Stimulated activated CD8-positive, alpha-beta memory T cell treated with anti-CD3 and anti-CD28 coated beads, Interleukin-4, amount 100 ng/mL, for 48 hours (primary cell): ENCODE measurements at places on chromosomes 13 and 19.

DNA sequence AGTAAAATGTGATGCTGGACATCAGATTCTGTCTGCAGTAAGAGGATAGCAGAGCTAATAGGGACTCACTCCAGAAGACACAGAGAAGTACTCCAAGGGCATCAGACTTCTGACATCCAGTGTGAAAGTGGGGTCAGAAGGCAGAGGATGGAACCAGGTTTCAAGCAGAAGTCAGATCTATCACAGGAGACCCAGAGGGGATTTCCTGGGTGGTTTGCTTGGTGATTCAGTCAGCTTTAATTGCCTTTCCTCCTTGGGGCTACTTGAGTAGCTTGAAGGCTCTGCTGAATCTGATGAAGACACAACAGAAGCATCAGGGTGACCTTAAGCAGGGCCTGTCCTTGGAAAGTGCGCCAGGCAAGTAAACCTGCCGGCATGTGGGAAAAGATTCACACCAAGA, 300.6 kb downstream of the COG6 start:
- DNase-seq: peak; percentile 40

DNA sequence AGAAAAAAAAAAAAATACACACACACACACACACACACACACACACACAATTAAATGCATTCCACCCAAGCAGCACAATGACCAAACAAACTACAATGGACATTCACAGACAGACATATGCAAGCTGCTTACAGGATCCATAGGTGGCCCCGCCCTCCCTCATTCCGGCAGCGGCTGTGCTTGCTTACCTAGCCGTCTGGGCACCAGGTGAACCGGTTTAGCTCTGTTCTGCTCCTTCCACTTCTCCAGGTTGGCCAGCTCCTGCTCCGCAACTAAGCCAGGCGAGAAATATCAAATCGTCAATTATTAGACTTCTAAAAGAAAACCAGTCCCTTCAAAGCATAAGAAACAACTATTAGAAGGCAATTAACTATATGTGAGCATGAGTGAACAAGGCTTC, 23.1 kb downstream of the EPSTI1 start:
- DNase-seq: no peak

- DNase-seq: peak; percentile 49
Observed at GRCh38 chr19:11096210-11096841, 7.1 kb downstream of the LDLR start.

DNA sequence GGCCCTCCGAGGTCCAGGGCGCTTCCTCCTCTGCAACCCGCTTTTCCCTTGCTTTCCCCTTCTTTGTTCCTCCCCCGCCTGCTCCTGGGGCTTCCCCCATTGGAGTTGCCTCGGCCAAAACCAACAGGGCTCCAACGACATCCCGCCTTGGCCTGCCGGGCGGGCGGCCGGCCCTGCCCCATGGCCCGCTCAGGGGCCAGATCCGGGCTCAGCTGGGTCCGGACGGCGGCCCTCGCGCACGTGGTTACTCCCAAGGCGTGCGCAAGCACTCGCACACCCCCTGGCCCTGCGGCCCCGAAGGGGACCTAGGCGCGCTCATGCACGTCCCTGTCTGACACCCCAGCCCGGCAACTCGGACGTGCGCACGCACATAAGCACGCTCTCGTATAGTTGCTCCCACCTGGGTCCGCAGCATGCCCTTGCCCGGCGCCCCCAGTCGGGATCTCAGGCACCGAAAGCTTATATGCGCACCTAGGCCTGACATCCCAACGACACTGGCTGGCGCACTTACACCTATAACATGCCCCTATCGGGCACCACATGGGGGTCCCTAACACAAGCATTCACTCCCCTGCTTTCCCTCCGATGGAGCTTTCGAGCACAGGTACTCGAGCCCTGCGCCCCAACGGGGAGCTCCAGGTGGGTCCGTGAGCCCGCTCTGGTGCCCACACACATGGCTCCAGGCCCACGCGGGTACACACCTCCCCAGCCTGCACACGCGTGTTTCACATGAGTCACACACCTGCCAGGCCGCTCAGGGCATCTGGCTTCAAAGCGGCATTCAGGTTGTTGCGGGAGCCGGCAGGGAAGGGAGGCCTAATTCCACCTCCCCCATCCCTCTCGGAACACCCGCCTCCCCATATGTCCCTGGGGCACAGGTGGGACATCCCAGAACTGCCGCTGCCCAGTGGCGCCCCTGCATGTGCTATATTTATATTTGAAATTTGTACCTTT, 15.0 kb downstream of the NFIX start:
- no peak for DNase-seq

DNA sequence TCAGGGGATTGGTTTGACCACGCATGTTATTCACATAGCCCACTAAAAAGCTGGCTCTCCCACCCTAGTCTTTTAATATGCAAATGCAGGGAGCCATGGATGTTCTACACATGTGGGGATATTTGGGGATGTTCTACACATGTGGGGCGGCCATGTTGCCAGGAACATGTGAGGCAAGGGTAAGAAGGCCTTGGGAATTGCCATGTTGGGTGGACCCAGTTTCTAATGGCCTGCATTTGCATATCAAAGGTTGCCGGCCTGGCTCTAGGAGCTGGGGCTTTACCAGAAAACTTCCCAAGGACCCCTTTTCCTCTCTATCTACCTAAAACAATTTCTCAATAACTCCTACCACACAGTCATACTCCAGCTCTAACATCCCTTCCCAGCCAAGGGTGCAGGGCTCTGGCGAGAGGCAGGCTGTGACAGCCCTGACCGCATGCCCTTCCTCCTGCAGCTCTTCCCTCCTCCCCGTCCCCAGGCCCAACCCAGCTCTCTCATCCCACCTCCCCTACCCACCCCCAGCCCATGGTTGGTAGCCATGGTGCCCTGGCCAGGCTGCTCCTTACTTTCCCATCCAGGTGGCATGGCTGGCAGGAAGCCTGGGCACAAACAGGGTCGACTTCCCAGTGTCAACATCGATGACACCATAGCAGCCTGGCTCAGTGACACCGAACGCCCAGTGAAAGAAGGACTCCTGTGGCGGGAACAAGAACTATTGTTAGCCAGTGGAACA, 11.0 kb downstream of the PEPD start:
- DNase-seq: no peak

DNA sequence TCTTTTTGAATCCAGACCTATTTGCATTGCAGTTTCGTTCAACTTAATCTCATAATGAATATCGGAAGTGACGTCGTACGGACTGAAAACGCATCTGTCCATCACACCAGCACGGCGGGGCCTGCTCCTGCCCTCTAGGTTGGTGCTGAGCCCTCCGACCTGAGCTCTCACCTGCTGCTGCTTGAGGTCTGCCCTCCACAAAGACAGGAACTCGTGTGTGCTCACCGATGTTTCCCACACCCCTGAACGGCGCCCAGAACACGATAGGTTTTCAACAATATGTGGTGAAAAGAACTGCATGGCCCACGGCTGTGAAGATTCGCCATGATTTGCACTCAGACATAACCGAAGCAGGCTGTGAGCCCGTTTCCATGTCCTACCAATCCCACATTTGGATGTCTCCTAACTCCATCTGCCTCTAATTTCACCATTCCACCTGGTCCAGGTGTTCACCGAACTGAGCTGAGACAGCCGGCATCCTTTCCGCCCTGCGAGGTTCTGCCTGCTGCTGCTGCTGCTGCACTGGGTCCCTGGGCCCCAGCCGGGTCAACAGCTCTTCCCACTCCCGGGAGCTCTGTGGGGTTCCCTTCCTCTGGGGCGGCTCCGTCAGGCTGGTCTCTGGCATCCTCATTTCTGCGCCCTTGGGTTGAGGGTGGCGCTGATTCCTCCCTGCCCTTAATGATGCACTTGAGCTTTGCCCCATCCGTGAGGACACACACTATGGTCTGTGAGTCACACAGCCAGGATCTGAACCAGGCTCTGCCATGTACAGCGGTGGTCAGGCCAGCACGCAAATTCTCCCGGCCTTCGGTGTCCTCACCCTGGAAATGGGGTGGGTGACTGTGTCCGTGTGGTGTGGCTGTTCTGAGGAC, 20.9 kb downstream of the GRTP1 start:
- no peak for DNase-seq

GRCh38 chr19:20359933-20360720, 193.1 kb downstream of the ZNF486 start:
- peak; percentile 24 for DNase-seq

DNA sequence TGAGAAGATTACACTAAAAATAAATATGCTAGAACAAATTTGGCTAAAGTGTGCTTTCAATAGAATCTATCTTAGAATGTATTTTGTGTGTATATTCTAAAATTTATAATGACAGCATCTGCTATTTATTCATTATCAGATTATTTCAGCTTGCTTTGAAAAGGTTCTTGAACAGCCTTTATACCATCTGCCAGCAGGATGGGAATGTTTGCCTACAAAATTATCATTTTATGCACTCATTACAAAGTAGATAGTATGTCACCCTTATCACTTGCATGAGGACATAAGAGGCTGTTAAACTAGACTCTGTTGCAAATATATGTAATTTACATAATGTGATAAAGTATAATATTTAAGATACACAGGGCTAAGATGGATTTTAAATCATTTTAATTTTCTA, 1286.9 kb upstream of the PCDH20 start:
- DNase-seq: no peak

- DNase-seq: no peak
Observed at GRCh38 chr19:4361152-4362046, 18.0 kb downstream of the MPND start.

DNA sequence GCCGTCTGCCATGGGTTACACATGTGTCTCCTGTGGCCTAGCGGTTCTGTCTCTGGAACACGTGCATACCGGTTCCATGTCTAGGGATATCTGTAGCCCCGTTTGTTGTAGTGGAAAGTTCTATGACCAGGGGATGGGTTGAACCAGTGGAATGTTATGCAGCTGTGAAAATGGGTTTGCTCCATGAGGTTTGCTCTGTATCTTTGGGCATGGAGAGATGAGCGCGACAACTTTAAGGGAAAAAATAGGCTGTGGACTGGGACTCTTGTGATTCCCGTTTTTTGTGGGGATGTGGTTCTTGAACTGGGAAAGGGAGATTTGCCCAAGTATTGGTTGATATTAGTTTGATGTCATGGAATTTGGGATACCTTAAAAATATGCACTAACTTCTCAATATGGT, 120.4 kb downstream of the KDM4B start:
- DNase-seq: no peak

DNA sequence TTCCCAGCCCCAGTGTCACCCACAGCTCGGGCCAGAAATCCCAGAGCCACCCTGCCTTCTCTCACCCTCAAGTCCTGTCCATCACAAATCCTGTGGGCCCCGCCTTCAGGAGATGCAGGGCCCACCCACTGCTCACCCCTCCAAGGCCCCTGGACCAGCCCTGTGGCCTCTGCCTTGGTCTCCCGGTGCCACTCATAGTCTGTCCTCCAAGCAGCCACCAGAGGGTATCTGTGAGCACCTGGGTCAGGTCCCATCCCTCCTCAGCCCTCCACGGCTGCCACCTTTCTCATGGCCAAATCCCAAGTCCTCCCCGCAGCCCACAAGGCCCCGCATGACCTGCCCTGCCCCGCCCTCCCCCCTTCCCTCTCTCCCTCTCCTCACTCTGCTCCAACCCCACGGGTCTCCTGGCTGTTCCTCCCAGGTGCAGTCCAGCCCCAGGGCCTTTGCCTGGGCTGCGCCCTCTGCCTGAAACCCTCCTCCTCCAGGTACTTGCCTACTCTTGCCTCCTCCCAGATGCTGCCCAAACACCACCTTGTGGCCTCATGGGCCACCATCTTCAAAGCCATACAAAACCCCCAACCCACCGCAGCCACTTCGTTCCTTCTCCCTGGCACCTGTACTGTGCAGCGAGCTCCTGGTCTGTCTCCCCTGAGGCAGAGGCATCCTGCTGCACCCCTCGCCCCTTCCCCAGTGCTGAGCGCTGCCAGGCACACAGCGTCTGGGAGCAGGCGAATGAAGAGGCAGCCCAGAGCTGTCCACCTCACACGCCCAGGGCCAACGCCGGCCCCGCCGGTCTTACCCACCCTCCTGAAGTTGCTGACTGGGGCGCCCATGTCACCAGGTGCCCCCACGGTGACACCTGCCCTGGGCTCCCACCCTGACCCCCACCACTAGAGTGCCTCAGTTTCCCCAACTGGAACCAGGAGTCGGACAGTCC, 13.2 kb upstream of the UQCR11 start:
- DNase-seq: peak; percentile 49

DNA sequence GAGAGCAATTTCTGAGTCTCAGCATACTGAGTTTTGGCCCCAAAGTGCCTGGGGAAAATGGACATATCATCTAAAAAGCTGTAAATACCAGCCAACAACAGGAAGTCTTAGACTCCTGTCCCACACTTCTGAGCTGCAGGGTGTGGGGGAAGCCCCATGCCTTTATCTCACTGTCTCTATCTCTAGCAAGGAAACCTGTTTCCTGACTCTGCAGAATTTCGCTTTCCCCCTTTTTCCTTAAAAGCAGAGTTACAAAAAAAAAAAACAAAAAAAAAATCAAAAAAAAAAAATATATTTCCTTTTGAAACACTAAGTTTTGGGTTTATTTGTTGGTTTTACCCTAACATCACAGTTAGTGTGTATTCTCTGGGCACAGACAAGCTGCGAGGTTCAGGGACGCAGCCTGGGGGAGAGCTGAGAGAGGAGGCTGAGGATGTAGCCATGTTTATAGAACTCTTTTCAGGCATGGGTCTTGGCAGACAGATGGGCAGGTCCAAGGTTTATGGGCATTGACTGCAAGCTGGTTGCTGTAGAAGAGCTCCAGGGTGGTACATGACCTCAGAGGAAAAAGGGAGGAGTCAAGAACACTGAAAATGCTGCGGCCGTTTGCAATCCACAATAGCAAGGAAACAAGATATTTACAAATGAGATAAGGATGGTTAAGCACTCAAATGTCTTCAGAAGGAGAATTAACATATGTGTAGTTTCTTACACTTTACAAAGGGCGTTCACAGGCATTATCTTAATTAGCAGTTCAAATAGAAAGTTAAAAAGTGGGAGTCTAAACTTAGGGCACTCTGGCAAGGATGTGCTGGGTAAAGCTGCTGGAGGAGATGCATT, 4.9 kb downstream of the MBNL2 start:
- peak; percentile 51 for DNase-seq

DNA sequence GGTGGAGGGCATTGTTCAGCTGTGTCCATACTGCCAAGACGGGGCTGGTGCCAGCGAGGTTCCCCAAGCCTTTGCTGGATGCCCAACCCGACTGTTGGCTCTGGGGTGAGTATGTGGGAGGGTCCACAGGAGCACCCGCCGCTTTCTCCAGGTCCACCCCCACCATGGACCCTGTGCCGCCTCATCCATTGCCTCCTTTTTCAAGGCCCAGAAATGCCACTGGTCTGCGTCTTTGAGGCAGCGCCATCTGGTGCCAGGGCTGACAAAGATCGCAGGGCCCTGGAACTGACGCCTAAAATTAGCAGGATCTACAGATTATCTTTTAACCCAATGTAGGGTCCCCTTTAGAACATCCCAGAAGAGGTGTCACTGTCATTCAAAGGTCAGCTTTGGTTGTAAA, 34.6 kb downstream of the NFIX start:
- DNase-seq: no peak

DNA sequence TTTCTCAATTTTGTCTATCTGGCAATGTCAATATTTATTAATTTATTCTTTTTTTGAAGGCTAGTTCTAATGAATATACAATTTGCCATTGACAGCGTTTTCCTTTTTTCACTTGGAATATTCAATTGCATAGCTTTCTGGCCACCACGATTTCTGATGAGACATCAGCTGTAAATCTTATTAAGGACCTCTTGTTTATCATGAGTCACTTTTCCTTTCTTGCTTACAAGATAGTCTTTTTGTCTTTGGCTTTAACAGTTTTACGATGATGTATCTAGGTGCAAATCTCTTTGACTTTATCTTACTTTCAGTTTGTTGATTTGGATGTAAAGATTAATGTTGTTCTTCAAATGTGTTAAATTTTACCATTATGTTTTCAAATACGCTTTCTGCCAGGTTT, 991.6 kb upstream of the SLC10A2 start:
- no peak for DNase-seq

- DNase-seq: no peak
Observed at GRCh38 chr13:82747958-82748357, 1134.3 kb downstream of the SLITRK1 start.

GRCh38 chr13:80454245-80454644, 113.3 kb upstream of the SPRY2 start:
- no peak for DNase-seq
